Testis (tissue), 5 donors: ENCODE measurements at places on chromosomes 2 and 18. TPM values are rescaled to one million over a fixed set of nuclear protein-coding genes. Genes with fewer than 3 reads are reported as not detected.

NCK2 gene
- total RNA-seq, result 168 TPM

DNA sequence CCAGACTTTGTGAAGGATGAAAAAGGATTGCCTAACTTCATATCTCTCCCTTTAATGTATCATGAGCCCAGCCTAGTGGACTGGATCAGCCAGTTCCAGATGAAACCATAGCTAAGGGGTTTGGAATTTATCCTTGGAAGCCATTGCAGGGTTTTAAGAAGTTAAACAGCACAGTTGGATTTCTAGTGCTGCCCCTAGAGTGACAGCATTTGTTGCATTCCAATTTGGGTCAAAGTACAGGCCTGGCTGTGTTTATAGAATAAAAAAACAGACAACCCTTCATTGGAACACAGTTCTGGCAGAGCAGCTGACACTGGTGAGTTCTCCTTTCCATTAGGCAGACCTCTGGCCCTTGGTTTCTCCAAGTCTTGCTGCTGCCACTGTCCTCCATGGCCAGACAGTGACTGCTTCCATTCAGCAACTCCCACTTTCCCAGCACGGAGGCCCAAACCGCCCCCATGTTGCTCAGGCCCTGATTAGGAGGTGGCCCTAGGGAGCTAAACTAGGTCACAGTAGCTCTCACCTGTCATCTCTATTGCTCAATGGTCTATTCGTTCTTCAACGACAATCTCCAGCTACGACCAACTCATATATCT lies 8.0 kb downstream of the GPR39 start:
- no peaks in the 10 kb centered on the region for H3K27me3 ChIP-seq
- H3K4me3 ChIP-seq, result no peak overlapping the region
- no peaks in the 10 kb centered on the region for H3K36me3 ChIP-seq
- no peak overlapping the region for H3K27ac ChIP-seq
- no peak for DNase-seq

GRCh38 chr2:207417301-207417718 lies 112.5 kb upstream of the CREB1 start:
- H3K4me1 ChIP-seq, result no peaks in the 10 kb centered on the region
- H3K36me3 ChIP-seq, result no peaks in the 10 kb centered on the region
- no peak overlapping the region for H3K4me3 ChIP-seq
- no peak for DNase-seq

SH2D6 gene
- total RNA-seq, result 11.2 TPM

GRCh38 chr2:120219291-120219690 lies 3.9 kb downstream of the TMEM185B start:
- H3K27ac ChIP-seq, result no peak overlapping the region
- H3K4me1 ChIP-seq, result peaks cover 7% of the 10 kb centered on the region
- H3K27me3 ChIP-seq, result no peaks in the 10 kb centered on the region
- DNase-seq, result no peak

GRCh38 chr2:238518172-238518820 lies 91.6 kb downstream of the ASB1 start:
- H3K27me3 ChIP-seq, result no peaks in the 10 kb centered on the region
- no peaks in the 10 kb centered on the region for H3K4me1 ChIP-seq
- DNase-seq, result no peak
- H3K27ac ChIP-seq, result no peak overlapping the region
- H3K4me3 ChIP-seq, result no peak overlapping the region
- no peaks in the 10 kb centered on the region for H3K36me3 ChIP-seq

GRCh38 chr2:169963786-169964185 lies 136.5 kb downstream of the UBR3 start:
- no peaks in the 10 kb centered on the region for H3K4me1 ChIP-seq
- no peak for DNase-seq
- no peaks in the 10 kb centered on the region for H3K36me3 ChIP-seq
- no peak overlapping the region for H3K27ac ChIP-seq

- no peak for DNase-seq
- H3K27ac ChIP-seq, result no peak overlapping the region
- no peaks in the 10 kb centered on the region for H3K4me1 ChIP-seq
- no peaks in the 10 kb centered on the region for H3K27me3 ChIP-seq
These were observed 41.0 kb downstream of the EPG5 start for GRCh38 chr18:45926085-45926484.

DNA sequence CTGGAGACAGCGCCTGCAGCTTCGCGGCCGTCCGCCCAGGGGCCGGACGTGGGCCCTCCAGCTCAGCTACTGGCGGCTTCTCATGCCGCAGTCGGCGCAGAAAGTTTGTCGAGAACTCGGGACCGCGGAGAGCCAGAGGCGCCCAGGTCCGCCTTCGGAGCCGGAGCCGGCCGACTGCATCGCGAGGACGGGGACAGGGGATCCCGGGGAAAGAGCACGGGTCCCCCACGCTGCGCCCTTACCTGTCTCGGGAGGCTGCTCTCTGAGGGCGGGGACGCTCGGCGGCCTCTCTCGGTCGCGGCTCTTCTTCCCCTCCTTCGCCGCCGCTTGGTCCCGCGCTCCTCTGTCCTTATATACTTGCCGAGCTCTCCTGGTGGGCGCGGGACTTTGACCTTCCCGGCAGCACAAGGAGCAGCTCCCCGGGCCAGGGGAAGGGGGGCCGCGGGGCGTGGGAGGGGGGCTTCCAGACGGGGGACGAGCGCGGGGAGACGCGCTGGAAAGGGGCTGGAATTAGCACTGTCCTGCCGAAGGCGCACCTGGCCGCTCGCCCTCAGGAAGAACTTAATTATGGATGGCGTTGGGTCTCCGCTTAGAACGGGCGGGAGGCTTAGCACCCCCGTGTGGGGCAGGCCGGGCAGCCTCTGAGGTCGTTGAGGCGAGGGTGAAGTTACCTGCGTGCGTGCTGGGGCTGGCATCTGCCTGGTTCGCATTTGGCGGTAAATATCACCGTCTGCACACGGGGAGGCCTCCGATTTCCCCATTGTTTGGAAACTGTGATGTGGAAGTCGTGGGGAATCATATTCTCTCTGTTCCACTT lies at the start of gene POMC:
Gene POMC (minus strand): TSS at position 325 of the 817 bp plus-strand sequence. CDS start 3,808 bp downstream, outside the sequence.
- peak; percentile 32 for DNase-seq
- H3K36me3 ChIP-seq, result no peaks in the 10 kb centered on the region
- H3K4me3 ChIP-seq, result peak within 1 kb of the TSS; percentile 43
- no peaks in the 10 kb centered on the region for H3K27me3 ChIP-seq

DNA sequence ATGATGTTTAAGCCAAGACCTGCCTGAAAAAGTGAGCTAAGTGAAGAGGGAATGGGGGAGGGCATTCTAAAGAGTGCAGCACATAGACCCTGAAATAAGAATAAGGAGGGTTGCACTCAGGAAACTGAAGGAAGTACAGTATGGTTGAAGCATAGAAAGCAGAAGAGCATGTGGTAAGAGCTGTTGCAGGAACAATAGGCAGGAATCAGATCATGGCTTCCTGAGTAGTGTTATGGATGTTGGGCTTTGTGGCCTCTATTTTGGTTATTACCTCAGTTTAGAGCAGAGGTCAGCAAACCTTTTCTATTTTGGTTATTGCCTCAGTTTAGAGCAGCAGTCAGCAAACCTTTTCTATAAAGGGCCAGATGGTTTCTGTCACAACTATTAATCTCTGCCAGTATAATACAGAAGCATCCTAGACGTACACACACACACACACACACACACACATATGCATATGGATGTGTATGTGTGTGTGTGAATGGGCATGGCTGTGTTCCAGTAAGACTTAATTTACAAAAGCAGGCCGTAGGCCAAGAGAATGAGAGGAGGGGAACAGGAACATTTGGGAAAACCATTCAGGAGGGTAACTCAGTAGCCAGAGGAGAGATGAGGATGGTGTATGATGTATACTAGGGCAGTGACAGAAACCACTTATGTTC lies 91.1 kb upstream of the MYO3B start:
- H3K36me3 ChIP-seq, result no peaks in the 10 kb centered on the region
- H3K27ac ChIP-seq, result no peak overlapping the region
- H3K4me1 ChIP-seq, result peaks cover 11% of the 10 kb centered on the region
- no peak for DNase-seq
- H3K4me3 ChIP-seq, result no peak overlapping the region
